ENCODE measurements at places on chromosomes 11 and 22.

- DNase-seq = no peak
These were observed 8.6 kb downstream of the PLA2G6 start for GRCh38 chr22:38172832-38173640.

GRCh38 chr11:76781807-76782530 is 1.2 kb upstream of the TSKU start:
- DNase-seq = no peak

DNA sequence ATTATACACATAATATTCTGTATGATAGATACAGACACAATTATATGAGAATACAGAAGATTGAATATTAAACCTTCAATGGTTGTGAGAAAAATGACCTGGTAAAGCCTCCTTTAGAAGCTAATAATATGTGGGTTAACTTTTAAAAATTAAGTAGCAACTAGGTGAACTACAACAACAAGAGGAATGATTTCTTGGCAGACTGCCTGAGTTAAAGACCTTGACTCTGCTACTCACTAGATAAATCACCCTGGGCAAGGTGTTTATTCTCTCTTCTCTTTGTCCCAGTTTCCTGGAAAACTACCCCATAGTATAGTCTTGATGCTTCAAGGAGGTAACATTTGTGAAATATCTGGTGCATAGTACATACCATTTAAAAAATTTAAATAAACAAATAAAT is 519.6 kb upstream of the TENM4 start:
- no peak for DNase-seq

- no peak for DNase-seq
These were observed 62.4 kb downstream of the BRD1 start for GRCh38 chr22:49765091-49765771.

GRCh38 chr22:16936625-16937024 is 71.4 kb downstream of the GAB4 start:
- no peak for DNase-seq

DNA sequence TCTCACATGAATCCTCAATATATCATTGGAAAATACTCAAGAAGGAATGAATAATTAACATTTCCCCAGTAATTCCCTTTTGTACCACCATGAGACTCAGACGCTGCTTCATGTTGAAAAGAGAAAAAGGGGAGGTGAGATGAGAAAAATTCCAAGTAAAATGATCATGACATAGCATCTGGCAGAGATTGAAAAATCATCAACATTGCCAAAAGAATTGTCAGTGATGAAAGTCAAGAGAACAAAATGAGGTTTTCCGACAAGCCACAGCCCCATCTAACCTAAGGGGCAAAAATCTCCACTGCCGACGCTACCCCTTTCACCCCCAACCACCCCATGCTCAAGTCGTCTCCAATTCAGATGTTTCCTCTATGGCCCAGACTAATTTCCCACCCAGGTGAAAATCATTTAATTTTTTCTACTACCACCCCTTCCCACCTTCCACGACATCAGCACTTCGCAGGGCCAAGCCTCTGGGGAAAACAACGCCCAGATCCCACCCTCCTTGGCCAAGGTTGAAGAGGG is 1.2 kb downstream of the RAB6A start:
- DNase-seq = no peak

DNA sequence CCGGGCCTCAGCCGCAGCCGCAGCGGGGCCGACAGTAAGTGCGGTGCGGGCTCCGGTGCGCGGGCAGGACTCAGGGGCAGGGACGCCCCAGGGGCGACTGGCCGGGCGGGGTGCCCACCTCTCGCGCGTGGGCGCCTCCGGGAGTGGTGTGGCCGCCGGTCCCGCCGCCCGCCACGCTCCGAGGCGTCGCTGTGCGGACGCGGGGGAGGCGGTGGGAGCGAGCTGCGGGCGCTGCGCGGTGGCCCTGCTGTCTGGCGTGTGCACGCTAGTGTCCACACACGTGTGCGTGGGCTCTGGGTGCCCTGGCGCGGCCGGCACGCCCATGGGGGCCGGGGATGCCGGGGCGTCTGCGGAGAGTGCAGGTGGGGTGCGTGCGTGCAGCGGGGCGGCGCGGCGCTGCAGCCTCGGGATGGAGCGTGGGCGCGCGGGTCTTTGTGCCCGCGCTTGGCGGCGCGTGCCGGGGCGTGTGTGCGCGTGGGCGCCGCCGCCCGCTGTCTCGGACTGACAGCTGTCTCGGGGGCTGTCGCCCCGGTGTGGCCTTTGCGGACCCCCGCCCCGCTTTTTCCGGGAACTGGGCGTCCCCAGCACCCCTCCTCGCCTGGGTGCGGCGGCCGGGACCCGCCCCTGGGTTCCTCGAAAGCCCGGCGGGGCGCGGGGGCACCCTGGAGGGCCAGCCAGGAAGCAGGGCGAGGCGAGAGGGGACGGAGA is 804 bp downstream of the KCNK4 start:
- no peak for DNase-seq

GRCh38 chr11:99988471-99988837 is 698.6 kb upstream of the ARHGAP42 start:
- no peak for DNase-seq

DNA sequence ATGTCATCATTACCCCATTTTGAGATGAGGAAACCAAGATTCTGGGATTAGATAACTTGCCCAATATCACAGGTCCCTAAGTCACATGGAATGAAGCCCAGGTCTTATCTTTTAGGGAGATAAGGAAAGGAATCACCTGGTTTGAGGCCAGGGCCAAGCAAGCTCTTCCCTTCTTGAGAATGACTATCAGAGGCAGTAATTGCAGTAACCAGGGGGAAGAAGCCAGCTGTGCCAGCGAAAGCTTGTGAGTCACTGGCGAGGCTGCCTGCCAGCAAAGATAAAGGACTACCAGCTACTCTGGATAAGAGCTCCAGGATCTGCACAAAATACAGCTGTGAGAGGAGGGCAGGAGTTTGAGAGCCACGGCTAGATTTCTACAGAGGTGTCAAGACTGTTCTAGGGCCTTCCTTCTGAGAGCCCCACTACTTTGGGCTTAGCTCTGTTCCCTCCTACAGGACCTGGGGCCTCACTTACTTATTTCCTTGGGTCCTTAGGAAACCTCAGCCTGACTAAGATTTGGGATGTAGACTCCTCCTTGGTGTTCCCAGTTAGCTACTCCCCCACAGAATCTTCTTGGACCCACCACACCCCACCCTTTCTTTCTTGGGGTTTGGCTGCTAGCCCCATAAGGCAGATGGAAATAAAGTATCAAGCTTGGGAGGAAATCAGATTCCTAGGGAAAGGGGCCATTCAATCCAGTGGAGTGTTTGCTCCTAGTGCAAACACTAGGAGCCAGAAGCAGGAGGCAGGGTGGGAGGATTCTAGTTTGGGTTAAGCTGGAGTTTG is 9.7 kb upstream of the CCKBR start:
- DNase-seq = no peak

GRCh38 chr11:122277493-122277892 is 161.5 kb upstream of the BLID start:
- DNase-seq = no peak

GRCh38 chr22:40056559-40056958 is 61.8 kb downstream of the FAM83F start:
- no peak for DNase-seq

DNA sequence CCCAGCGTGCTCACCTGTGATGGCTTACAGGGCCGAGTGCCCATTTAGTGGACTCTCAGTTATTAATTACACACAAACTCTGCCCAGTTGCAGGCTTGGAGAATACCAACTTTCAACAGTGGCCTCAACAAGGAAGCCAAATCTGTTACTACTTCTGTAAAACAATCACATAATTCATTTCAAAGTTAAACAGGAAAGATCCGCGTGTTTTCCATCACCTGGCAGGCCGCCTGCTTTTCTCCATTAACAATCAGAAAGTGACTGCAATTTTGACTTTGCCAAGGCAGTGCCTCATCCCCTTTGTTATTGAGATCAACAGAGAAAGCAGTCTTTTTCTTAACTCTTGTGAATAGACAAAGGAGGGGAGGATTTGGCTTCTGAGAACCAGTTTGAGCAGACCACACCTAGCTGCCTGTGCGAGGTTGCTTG is 77.7 kb downstream of the BARX2 start:
- DNase-seq = peak; percentile 71

DNA sequence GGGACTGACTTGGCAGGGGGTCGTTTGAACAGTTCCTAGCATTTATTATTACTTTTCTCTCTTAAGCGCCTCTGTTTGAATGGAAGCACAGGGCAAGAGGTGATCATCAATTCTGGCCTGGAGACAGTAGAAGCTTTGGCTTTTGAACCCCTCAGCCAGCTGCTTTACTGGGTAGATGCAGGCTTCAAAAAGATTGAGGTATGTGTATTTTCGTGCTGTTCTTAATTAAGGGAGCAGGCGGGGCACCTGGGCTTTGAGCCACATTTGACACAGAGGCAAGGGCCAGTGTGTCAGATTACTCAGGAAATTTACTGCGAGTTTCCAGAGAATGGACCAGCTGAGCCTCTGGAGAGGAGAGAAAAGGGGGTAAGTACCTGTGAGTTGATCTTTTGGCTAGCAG is 102.4 kb upstream of the SORL1-AS1 start:
- DNase-seq = no peak

GRCh38 chr11:68962527-68963250 is 18.1 kb downstream of the MRGPRD start:
- DNase-seq = no peak

DNA sequence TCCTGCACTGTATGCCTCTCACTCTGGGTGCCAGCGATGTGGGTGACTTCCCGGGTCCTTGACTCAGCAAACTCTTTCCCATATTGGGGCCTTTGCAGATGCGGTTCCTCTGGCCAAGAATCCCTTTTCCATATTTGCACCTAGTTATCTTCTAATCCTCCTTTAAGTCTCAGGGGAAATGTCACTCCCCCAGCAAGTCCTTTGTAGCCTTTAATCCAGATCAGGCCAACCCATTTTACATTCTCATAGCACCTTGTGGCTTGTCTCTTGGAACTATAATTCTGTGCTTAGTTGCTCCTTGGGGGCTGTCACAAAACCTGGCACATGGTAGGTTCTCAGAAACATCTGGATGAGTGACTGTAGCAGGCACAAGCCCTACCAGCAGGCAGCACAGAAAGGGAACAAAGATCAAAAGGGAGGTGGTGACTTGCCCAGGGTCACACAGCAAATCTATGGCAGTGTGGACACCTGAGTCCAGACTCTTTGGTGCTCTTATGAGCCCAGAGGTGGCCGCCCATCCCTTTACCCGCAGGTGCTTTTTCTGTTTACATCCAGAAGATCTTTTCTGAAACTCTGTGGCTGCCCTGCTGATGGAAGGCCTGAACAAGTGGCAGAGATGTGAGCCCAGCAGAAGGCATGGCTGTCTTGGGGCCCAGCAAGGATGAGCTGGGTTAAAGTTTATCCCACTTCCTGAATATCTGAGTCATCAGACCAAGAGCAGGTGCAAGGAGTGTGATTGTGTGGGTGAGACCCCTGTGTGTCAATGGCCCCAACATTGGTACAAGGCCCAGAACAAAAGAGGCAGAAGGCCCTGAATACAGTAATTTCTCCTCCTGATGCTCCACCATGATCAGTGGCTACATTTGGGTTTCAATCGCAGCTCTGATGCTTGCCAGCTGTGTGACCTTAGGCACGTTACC is 78.6 kb upstream of the GRK3 start:
- no peak for DNase-seq

- no peak for DNase-seq
These were observed 19.9 kb downstream of the OR8G5 start for GRCh38 chr11:124276081-124276480.

GRCh38 chr11:117420143-117420485 is 92.5 kb downstream of the CEP164 start:
- no peak for DNase-seq

DNA sequence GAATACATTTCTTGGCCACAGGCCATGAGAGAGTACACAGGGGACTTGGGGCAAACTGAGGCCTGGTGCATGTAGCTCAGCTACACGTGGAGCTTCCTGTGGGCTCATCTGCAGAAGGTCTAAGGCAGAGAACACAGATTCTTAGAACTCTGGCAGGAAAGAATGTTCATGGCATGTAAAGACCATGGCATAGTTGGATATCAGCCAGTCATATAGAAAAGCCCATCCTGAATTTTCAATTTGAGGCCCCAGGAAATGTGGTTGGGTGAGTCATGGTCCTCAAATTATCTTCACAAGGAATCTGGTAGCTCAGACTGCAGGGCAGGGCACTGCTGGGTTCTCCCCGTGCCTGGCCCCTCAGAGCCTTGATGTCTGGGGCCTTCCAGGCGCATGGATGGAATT is 13.7 kb upstream of the ST3GAL4 start:
- no peak for DNase-seq

DNA sequence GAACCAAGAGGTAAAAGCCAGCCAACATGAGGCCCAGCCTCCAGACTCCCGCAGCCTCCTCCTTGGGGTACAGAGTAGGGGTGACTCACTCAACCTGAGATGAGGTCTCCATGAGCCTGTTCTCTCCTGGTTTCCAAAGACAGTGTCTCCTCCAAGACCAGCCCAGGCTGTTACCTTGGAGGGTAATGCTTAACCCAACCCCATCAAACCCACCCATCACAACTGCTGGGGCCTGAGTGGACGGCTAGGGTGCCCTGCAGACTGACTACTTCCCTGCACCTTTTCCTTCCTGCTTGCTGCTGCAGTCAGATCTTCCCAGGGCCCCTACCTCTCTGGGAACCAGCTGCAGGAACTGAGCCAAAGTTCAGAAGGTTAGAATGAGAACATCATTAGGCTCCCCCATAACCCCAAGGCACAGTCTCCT is 5.1 kb upstream of the NOL12 start:
- DNase-seq = no peak

DNA sequence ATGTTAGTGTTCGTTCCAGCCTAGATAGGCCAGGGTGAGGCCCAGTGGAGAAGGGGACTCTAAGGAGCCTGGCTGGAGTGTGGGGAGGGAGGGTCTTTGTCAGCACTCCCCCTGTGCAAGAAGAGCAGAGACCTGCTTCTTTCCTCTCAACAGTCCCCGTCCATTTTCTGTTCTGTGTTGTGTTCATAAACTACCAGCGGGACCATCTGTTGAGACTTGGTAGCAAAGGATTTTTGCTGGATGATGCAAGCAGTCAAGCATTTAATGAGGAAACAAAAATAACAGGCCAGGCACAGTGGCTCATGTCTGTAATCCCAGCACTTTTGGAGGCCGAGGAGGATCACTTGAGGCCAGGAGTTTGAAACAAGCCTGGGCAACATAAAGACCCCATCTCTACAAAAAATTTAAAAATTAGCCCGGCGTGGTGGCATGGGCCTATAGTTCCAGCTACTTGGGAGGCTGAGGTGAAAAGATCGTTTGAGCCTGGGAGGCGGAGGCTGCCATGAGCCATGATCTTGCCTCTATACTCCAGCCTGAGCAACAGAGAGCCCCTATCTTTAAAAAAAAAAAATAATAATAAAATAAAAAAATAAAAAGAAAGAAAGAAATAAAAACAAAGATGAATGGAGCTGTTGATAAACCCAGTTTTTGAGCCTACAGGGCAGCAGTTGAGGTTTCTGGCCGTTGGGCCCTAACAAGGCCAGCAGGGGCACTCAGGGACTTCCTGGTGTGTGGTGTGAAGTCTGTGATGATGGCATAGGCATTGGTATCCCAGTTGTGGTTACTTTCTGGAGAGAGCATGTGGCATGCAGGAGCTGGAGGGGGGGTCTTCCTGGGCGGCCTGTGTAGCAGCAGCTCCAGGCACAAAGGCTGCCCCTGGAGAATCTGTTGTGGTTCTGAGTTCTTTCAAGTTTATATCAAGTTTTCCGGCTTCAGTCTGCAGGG is 1.7 kb upstream of the TXNRD2 start:
- DNase-seq = no peak

- DNase-seq = no peak
These were observed 10.7 kb upstream of the IL18BP start for GRCh38 chr11:71988050-71988449.

Data from NT2/D1 (cell line).